Thyroid gland (tissue), 4 donors: ENCODE measurements at places on chromosomes 6 and 20. TPM values are rescaled to one million over a fixed set of nuclear protein-coding genes. Genes with fewer than 3 reads are reported as not detected.

DNA sequence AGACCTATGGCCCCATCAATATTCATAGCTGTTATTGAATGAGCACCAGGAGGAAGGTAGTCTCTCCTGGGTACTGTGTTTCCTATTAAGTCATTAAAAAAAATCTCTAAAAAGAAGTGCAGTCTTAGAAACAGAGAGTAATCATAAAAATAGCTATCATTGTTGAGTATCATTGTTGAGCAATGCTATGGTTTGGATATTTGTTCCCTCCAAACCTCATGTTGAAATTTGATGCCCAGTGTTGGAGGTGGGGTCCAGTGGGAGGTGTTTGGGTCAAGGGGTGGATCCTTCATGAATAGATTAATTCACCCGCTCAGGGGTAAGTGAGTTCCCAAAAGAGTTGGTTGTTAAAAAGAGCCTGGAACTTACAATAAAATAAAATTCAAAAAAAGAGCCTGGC lies 88.1 kb upstream of the IYD start:
- DNase-seq: no peak
- no peaks in the 10 kb centered on the region for H3K36me3 ChIP-seq
- no peaks in the 10 kb centered on the region for H3K27me3 ChIP-seq
- no peaks in the 10 kb centered on the region for H3K4me1 ChIP-seq
- no peak overlapping the region for H3K4me3 ChIP-seq

SNRNP48 gene
- total RNA-seq: 11.2 TPM

HLA-F gene
- total RNA-seq: 81.3 TPM

- H3K4me3 ChIP-seq: peak overlapping the region; percentile 98
- H3K4me1 ChIP-seq: peaks cover 37% of the 10 kb centered on the region
- peak; percentile 14 for DNase-seq
- H3K36me3 ChIP-seq: no peaks in the 10 kb centered on the region
These were observed 523 bp downstream of the TMEM30A start for GRCh38 chr6:75283907-75284631.

DNA sequence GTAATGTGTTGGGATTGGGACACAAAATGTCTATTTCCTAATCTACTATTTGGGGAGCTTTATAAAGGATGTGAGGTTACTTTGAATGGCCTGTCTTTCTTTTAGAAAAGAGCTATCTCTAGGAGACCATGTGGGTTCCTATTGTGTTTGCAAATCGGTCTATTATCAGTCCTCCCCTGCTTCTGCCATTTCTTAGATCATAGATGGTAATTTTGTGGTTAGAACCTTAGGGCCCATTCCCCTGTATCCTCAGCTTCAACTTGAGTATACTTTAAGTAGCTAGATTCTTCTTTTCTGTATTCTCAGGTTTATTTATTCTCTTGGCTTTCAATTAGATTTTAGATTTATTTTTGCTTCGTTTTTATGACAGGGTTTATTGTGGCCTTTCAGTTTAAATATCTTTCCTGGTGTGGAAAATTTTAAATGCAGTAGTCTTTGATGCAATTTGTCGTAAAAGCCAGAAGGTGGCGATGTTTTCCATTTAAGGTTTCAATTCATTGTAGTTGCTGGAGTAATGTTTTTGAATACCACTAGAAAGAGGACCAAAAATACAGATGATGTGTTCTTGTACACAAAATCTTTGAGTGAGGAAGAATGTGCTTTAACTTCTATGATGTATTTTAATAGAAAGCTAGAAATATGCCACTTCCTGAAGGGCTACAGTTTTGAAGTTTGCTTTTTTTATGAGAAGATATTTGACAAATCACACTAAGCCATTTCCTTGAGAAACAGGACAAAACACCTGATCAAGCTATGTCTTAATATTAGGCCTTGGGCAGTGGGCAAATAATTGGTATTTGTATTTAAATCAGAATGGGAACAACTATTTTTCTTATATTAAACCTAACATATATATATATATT lies 20.3 kb downstream of the TBPL1 start:
- no peak for DNase-seq
- H3K27me3 ChIP-seq: no peaks in the 10 kb centered on the region
- H3K4me1 ChIP-seq: peaks cover 9% of the 10 kb centered on the region
- H3K27ac ChIP-seq: no peak overlapping the region
- no peak overlapping the region for H3K4me3 ChIP-seq
- no peaks in the 10 kb centered on the region for H3K36me3 ChIP-seq

PNPLA1 gene
- not detected for total RNA-seq

DNA sequence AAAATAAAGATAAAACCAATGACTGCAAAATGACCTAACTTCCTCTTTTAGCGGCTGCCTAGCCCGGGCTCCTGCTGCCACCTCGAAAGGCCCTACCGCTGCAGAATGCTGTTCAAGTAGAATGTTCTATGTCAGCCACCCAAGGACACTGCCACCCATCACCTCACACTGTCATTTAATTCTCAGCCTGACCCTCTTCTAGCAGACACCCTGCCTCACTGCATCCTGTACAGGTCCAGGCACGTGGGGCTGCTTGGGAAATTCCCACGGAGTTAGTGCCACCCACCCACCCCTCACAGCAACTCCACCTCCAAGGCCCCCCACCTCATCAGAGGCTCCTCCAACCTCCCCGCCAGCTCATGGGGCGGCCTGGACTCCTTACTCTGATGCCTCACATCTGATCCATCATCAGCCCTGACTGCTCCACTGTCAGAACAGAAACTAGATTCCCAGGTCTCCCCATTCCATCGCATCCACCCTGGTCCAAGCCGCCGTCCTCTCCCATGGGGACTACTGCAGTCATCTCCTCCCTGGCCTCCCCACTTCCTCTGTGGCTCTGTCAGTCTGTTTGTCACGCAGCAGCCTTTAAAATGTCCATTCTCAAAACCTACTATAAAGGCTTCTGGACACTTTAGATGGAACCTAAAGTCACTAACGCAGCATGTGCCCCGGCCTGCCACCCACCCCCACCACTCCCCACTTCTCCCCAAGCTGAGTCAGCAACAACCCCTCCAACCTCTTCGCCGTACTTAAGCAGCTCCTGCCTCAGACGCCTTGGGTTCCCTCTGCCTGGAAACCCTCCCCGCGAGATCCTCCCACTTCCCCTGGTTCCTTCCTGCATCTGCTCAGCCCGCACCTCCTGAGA lies 17.0 kb downstream of the NFATC2 start:
- no peak overlapping the region for H3K27ac ChIP-seq
- H3K36me3 ChIP-seq: no peaks in the 10 kb centered on the region
- H3K4me1 ChIP-seq: no peaks in the 10 kb centered on the region
- no peaks in the 10 kb centered on the region for H3K27me3 ChIP-seq
- no peak overlapping the region for H3K4me3 ChIP-seq

ZNF391 gene
- 6.9 TPM for total RNA-seq

ELMO2 gene
- total RNA-seq: 47.0 TPM

DNA sequence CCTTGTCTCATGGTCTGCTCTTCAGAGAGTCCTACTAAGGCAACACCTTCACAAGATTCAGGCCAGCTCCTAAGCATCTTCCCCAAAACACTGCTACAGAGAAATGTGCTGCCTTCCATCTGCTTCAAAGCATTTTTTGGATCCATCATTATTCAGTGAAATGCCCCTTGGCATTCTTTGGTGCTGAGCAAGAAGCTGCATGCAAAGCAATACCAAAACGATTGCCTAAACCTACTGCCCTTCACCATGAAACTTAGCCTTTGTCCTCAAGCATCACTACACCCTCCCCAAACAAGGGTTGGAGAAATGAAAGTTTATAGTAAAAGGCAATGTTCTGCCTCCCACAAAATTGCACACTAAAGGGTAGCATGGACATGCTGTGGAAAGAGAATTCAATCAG lies 93.5 kb downstream of the SNAP25 start:
- no peak for DNase-seq
- no peak overlapping the region for H3K27ac ChIP-seq
- H3K4me1 ChIP-seq: peaks cover 3% of the 10 kb centered on the region
- no peak overlapping the region for H3K4me3 ChIP-seq
